Activated T-cell treated with anti-CD3 and anti-CD28 coated beads for 1 hour (primary cell): ENCODE measurements at places on chromosomes 5 and 9.

- no peak for DNase-seq
Measured at GRCh38 chr9:136328011-136328621, 777 bp downstream of the GPSM1 start.

DNA sequence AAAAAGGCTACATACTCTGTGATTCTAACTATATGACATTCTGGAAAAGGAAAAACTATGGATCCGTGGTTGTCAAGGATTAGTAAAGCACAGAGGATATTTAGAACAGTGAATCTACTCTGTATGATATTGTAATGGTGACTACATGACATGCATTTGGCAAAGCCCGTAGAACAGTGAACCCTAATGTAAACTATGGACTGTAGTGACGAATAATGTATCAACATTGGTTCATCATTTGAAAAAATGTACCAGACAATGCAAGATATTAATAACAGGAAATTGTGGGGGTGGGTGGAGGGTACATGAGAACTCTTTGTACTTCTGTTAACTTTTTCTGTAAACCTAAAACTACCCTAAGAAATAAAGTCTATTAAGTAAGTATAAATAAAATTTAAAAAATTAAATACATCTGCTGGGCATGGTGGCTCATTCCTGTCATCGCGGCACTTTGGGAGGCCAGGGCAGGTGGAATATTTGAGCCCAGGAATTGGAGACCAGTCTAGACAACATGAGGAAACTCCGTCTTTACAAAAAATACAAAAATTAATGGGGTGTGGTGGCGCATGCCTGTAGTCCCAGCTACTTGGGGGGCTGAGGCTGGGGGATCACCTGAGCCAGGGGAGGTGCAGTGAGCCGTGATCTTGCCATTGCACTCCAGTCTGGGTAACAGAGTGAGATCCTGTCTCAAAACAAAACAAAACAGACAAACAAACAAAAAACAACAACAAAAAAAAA lies 101.7 kb upstream of the TBC1D2 start:
- DNase-seq, result no peak

DNA sequence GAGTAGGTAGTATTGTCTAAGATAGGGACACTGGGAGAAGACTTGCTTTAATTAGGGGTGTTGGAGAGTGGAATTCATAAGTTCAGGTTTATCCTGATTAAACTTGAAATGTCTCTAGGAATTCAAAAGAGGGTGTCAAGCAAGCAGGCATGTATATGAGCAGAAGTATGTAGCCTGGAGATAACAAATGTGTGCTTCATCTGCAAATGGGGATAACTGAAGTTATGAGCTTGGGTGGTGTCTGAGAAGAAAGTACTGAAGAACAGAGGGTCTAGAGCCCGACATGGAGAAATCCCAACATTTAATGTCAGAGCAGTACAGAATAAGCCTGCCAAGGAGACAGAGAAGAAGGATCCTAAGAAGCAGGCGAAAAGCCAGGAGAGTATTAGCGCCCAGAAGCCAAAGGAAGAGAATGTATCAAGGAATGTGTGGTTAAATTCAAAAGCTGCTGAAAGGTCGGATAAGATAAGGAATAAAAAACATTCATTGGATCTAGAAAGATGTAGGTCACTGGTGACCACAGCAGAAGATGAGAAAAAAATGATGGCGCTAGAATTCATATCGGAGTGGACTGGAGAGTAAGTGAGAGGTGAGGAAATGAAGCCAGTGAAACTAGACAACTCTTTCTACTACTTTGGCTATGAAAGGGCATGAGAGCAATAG lies 401.5 kb upstream of the PIK3R1 start:
- no peak for DNase-seq

DNA sequence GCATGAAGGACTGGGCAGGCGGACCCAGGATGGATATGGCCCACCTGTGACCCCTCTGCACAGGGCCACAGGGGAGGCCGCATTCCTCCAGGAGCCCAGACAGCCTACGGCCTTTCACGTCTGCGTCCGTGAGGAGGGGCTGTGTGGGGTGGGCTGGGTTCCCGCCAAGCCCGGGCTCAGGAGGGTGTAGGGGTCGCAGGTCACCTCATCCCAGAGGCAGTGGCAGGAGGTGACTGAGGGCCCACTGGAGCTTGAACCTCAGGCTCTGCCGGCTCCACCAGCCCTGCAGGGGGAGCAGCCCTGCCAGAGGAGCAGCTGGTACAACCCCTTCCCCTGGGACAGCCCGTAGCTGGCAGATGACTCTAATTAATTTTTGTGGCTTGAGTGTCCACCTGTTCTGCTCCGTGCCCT lies 40.7 kb upstream of the CACNA1B start:
- no peak for DNase-seq

GRCh38 chr9:79646096-79646495 lies 74.3 kb downstream of the TLE4 start:
- no peak for DNase-seq

DNA sequence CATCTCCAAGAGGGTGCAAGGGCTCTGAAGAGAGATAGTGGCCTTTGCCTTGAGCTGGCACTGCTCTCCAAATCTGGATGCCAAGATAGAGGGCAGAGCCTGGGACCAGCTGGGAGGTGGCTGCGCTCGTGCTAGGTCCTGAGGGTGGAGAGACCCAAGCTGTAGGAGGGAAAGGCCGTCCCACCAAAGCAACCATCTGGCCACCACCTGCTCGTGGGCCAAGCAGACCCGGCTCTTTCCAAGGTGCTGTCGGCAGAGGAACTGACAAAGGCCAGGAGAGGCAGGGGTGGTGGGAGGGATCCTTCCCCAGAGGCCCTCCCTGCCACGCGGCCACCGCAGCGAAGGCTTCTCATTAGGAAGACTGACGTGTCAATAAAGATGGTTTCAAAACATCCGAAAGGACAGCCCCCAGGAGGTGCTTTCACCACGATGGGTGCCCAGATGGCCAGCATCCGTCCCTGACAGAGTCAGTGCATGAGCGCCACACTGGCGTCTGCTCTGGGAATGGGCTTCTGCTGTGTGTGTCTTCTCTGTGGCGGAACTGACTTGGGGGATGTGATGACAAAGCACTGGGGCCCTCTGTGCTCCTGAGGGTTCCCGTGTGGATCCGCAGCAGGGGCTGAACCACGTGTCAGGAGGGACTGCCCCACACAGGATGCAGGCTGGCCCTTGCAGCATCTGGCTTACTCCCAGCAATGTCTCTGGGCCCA lies 213.5 kb downstream of the FANCC start:
- no peak for DNase-seq

DNA sequence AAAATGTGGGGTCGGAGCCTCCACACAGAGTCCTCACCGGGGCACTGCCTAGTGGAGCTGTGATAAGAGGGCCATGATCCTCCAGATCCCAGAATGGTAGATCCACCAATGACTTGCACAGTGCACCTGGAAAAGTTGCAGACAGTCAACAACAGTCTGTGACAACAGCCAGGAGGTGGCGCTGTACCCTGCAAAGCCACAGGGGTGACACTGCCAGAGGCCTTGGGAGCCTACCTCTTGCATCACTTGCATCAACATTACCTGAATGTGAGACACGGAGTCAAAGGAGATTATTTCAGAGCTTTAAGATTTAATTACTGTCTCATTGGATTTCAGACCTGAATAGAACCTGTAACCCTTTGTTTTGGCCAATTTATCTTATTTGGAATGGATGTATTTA lies 614.1 kb upstream of the CDH9 start:
- DNase-seq, result no peak

GRCh38 chr5:1536871-1537602 lies 13.3 kb upstream of the LPCAT1 start:
- no peak for DNase-seq

DNA sequence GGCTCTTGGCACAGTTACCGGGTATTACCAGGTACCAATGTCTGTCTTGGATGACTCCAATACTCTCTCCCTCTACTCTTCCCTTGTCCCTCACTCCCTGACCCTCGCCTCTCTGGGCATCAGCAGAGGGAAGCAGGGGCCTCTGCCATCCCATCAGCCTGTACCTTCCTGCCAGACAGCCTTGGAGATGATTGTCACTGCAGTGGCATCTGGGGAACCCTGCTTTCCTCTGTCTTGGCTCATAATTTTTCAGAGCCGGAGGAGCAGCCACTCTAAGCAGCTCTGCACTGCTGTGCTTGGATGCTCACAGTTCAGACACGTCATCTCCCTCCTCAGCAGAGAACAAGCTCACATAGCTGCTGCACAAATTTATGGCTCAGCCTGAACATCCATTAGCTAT lies 274.1 kb downstream of the SMARCA2 start:
- no peak for DNase-seq

GRCh38 chr5:147673266-147673665 lies 109.3 kb downstream of the JAKMIP2 start:
- DNase-seq, result no peak

DNA sequence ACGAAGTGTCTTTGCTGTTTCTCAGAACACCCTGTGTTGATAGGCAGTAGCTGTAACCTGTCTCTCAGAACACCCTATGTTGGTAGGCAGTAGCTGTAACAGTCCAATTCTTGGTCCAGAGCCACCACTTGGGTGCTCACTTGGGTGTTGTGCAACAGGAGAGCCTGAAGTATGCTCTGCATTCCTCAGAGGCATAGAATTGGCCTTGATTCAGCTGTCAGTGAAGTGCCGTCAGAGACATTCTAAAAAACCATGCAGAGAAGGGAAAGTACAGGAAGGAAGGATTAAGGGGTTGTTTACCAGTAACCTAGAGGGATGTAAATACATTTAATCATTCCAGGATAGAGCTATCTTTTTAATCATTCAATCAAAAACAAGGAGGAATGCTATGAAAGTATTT lies 231.2 kb downstream of the ARRDC3 start:
- DNase-seq, result no peak

DNA sequence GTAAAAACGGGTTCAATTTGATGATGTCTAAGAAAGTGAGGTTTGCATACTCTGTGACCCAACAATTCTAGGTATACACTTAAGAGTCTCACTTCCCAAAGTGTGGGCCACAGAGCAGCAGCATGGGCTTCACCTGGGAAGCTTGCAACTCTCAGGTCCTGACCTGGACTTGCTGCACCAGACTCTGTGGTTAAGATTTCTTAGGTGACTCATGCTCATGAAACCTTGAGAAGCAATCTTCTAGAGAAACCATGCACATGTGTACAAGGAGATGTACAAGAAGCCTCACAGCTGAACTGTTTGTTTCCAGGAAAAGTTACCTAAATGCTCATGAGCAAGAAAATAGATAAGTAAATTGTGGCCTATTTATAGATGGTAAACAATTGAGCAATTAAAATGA lies 30.0 kb downstream of the DNAJC21 start:
- no peak for DNase-seq

- DNase-seq, result no peak
Measured at GRCh38 chr9:127549218-127549617, 62.9 kb upstream of the STXBP1 start.

- no peak for DNase-seq
Measured at GRCh38 chr9:113503613-113504211, 40.2 kb downstream of the RGS3 start.

GRCh38 chr9:108953983-108954574 lies 19.9 kb downstream of the ABITRAM start:
- no peak for DNase-seq

GRCh38 chr9:131448818-131449217 lies 53.9 kb upstream of the POMT1 start:
- no peak for DNase-seq

DNA sequence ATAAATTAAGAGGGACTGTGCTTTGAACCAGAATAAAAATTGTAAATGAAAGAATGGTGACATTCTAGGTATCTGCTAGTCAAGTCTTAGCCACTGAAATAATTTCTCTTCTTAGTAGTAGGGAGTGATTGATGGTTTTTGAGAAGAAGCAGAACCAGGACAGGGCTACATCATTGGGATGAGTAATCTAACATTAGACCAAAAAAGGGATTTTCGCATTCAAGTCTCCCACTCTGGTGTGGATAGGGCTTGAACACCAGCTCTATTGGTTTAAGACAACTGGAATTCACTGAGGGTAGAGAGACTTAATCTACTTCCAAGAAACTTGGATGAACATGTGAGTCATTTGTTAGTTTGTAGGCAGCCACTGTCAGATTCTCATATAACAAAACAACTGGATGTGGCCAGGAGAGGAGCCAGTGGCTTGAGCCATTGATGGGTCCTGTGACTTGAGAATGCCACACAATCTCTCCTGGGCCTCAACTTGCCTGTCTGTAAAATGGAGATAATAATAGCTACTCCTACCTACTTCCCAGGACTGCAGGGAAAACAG lies 16.6 kb downstream of the FAT2 start:
- DNase-seq, result no peak

- no peak for DNase-seq
Measured at GRCh38 chr5:170070556-170071412, 34.9 kb upstream of the FOXI1 start.

GRCh38 chr5:10424124-10424731 lies 17.5 kb upstream of the ROPN1L start:
- no peak for DNase-seq

- DNase-seq, result no peak
Measured at GRCh38 chr9:108191065-108191464, 664.7 kb downstream of the ACTL7B start.

DNA sequence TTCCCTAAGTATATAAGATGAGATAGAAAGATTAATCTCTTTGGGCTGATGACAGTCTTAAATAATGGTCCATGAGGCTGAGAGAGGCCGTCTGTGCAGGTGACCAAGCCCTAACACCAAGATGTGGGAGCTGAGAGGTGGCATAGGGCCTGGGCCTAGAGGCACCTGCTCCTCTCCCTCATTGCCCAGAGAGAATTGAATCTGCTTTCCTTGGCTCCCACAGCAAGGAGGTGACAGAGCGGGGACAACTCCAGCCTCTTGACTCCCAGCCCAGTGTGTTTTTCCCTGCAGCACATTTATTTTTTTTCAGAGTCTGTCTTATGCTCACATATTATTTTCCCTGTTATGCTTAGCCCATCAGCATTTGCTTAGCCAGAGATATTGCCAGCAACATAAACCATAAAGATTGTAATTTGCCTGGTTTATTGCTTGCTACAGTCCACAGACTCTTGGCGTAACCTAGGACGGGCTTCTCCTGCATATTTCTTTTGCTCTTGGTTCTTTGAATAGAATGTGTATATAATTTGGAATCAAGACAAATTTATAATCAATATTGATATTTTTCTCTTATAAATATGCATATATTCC lies 105.6 kb downstream of the NTRK2 start:
- DNase-seq, result no peak

GRCh38 chr9:124411514-124412227 lies 3.6 kb downstream of the PSMB7 start:
- DNase-seq, result no peak

GRCh38 chr5:1779782-1780613 lies 19.6 kb downstream of the MRPL36 start:
- DNase-seq, result no peak

- no peak for DNase-seq
Measured at GRCh38 chr5:32100691-32101302, 73.3 kb downstream of the GOLPH3 start.
